Stimulated activated naive CD4-positive, alpha-beta T cell (primary cell): ENCODE measurements at places on chromosomes 2 and 18.

DNA sequence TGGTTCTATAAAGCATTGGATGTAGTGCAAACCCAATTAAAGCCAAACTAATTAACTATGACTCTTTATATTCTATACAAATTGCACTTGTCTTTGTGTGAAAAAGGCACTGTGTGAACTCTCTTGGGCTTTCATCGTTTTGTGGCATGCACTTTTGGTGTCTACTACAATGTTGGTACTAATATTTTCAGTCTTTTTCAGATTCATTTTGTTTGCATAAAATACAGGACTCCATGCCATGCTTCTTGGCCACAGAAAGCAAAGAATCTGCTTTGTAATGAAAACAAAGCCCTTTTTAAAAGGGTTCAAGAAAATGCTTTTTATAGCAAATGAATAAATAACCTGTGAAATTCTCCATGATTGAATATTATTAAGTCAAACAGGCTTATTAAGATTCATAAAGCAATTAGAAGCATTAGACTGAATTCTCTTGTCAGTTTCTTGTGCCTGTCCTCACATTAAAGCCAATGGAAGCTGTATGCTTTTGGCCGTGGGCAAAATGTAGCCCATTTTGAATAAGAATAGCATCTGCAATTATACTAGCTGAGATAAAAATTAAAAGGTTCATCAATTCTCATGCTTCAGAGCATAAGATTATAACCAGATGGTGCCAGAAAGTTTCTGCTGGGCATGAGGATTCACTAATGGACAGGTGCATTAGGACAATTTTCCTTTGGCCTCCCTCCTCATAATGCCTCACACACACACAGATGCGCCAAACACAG lies 1665.2 kb downstream of the SUCLG1 start:
- no peak for DNase-seq

DNA sequence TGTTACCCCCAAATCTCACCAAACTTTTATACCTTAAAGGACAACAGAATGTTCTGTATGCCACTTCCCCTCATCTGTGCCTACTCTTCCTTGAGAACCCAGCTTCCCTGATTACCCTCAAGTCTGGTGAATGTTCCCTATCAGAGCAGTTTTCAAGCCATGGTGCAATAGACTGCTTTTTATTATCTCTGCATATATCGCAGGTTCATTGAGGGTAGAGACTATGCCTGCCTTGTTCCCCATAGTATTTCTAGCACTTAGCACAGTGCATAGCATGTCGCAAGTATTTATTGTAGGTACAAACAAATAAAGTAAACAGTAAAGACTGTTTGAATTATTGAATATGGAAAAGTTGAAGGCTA lies 146.6 kb downstream of the HAUS1 start:
- DNase-seq: no peak

DNA sequence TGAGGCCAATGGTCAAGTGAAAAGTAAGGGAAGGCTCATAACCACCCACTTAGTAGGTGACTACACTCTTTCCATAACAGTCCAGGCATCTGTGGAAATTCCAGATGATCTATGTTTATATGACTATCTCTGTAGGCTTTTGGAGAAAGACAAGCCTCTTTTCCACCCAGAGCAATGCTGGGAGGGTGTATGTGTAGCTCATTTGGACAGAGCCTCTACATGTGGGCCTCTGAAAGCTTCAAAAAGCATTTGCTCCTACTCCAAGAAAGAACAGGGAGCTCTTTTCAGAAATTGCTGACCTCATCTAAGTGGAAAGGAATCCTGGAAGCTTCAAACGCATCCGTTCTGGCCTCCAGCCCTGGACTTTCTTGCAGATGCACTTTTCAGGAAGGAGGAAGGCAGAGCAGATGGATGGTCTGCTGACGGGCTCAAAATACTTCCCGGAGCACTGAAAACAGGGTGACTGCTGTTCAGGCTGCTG lies 308.7 kb downstream of the LRATD1 start:
- no peak for DNase-seq

GRCh38 chr2:69683170-69683971 lies 39.8 kb upstream of the AAK1 start:
- DNase-seq: no peak

GRCh38 chr2:108594982-108595464 lies 60.8 kb downstream of the LIMS1 start:
- DNase-seq: no peak

DNA sequence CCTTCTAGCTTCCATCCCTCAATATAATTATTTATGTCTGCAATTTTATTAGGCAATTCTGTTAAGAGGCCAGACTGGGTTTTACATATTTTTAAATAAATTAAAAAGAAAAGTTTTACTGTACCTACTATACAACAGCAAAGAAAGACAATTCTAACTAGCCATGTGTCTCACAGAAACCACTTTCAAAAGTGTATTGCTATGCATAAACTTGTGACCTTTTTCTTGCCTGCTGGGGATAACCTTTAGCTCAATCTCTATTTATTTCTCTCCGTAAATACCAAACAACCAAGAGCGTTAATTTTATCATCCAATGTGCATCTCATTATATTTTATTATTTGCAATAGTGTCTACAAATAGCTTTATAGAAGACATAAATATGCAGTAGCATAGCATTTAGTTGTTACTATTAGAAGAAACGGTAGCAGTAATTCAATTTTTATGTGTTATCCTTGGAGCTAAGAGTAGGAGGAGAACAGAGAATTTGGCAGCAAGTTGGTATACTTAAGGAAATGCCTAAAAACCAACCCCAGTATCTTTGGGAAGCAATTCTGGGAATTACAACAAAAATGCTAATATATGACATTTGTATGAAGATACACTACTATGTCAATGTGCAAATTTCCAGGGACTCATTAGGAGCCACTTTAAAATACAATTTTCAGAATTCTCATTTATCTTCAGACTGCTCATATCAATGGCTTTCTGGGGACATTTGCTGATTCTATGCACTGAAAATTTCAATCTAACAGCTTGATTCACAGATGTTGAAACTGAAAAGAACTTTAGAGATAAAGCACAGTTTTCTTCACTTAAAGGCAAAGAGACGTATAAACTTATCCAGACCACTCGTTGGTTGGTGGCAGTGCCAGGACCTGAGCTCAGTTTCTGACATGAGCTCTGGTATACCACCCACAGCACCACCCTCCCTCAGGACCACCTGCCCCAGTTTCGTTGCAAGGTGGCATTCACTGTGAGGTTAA lies 23.0 kb upstream of the RTN4 start:
- DNase-seq: no peak

GRCh38 chr2:46053564-46053963 lies 243.6 kb upstream of the EPAS1 start:
- no peak for DNase-seq

- no peak for DNase-seq
These were observed 133.2 kb upstream of the ID2 start for GRCh38 chr2:8548619-8549150.

GRCh38 chr2:85802354-85803103 lies 48.7 kb downstream of the ATOH8 start:
- no peak for DNase-seq

DNA sequence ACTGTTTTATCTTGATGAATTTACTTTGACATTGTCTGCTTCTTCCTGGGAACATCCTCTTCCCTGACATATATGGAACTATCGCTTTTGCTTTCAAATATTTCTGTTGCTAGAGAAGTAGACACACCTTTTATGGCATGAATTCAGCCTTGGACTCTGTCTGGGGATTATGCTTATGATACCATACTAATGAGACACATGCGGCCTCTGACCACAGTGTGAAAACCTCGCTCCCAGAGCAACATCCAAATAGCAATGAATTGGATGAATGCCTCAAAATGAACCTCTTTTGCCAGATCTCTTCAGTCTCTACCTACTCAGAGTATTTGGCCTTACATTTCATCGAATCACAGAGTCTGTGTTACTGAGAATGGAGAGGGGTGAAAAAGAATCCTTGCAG lies 70.9 kb downstream of the PIEZO2 start:
- DNase-seq: no peak

- no peak for DNase-seq
These were observed 283.1 kb downstream of the ZNF407 start for GRCh38 chr18:74880706-74881278.

GRCh38 chr2:129400826-129401225 lies 578.6 kb upstream of the RAB6C start:
- no peak for DNase-seq

- no peak for DNase-seq
These were observed 129.4 kb upstream of the GLI2 start for GRCh38 chr2:120606280-120606679.

- DNase-seq: no peak
These were observed 113.8 kb downstream of the CTAGE1 start for GRCh38 chr18:22303927-22304326.

DNA sequence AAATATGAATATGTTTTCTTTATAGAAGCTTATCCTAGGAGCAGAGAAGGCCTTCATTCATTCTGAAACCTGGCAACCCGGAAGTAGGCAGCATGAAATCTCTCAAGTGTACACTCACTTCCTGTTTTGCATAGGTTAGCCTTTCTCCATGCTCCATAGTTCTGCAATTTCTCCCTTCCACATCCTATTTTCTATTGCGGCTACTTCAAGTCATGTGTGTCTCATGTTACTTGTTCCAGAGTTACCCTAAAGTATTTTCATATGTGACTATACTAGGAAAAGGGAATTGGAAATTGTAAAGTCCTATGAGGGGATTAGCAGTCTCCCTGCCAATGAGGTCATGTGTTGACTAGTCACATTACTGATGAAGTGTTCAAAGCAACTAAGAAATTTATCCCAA lies 320.6 kb downstream of the NCKAP5 start:
- DNase-seq: no peak

DNA sequence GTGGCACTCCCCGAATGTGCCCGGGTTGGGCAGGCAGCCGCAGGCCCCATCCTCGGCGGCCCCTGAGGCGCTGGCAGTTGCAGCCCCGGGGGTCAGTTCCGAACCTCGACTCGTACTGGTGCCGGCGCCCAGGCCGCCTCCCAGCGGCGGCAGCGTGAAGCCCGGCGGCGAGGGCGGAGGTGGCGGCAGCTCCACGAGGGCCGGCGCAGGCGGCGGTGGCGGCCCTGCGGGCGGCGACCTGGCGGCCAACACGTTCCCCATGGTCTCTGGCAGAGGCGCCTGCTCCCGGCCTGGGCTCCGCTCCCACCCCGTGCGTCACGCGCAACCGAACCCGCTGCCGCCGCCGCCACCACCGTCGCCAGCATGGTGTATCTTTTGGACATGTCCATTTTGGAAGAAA lies 196.3 kb downstream of the CCDC74A start:
- DNase-seq: no peak

DNA sequence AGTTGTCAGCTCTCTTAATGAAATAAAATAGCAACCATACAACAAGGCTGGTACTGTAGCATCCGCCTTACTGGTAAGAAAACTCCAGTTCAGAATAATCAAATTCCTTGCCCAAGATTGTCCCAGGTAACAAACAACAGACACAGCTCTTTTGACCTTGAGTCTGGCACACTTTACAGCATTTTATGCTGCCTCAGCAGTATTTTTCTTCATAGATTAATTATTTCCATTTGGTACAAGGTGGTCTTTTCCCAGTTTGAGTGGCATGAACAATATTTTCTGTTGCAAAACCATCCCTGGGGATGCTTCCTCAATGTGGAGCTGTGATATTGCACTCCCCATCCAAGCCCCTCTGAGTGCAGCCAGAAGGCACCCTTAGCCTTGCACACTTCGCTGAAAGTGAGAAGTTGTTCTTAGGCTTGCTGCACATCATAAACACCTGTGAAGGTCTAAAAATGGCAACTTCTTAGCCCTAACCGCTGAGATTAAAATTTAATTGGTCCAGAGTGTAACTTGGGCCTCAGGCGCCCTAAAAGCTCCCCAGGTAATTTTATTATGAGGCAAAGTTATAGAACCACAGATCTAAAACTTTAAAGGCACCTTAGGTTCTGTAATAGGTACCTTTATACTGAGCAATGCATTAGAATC lies 523.3 kb downstream of the CMPK2 start:
- DNase-seq: no peak
